ENCODE measurements at places on chromosomes 6 and 20.
A peak's percentile ranks its signal among the peaks of the same experiment; 100 is the strongest.

DNA sequence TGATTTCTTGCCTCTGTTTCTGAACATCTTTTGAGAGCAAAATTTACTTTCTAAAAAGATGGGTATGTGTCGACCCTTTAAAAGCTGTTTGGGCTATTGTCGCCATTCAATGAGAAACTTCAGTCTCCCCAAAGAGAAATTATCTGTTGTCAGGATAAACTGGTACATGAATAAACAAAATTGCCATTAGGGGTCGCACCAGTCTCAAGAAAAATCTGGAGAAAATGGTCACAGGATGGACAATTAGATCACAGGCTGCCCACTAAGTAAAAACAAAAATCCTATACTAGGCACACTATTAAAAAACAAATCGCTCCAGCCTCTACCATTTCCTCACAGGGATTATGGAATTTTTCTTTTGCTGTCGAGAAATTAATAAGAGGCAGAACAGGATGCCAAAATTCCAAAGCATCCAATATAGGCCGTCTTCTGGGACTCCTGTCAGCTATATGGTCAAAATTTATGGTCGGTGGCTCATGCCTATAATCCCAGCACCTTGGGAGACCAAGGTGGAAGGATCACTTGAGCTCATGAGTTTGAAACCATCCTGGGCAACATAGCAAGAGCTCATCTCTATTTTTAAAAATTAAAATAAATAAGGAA, 5.5 kb upstream of the HLA-E start:
- no peak for DNase-seq

DNA sequence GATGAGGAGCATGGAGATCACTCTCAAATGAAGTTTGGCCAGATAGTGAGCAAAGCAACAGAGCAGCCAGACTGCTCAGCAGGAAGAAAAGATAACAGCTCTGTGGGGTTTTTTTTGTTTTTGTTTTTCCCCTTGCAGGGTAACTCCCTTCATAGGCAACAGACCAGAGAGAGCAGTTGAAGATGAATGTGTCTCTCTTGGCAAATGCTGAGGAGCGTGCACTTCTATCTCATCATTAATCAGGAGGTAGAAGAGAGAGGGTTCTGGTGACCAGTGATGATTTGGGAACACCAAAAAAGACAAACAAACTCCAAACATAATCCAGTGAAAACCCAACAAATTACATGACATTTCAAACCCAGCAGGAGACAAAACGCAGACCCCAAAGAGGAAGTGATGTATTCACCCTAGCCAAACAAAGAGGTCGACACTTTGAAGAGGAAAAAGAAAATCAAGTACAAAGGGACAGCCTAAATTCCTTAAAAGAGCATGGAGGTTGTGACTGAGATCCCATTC, 66.2 kb upstream of the RREB1 start:
- no peak for DNase-seq

- peak; percentile 86 for DNase-seq
These were observed 99.7 kb downstream of the EYA2 start for GRCh38 chr20:46994341-46994740.

- DNase-seq: no peak
These were observed 96.5 kb downstream of the SNAP25 start for GRCh38 chr20:10315138-10315537.

GRCh38 chr20:21228511-21228910, 74.6 kb upstream of the XRN2 start:
- DNase-seq: no peak

GRCh38 chr6:35596448-35597442, 84.0 kb upstream of the TULP1 start:
- no peak for DNase-seq

DNA sequence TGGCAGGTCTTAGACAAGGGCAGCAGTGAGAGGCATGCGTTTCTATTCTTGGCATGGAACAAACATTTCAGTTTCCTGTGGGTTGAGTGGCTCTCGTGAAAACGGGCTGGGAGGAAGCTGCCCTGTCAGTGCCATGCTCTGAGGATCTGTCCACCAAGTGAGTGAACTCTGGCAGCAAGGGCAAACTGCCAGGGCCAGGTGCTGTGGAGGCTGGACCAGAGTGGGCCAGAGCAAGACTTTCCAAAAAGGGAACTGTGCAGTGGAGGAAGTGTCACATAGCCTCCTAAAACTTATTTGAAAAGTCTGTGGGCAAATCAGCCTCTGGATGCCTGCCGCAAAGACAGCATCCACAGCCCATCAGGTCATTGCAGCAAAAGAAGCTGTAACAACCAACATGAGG, 44.2 kb upstream of the TAB2 start:
- DNase-seq: no peak

DNA sequence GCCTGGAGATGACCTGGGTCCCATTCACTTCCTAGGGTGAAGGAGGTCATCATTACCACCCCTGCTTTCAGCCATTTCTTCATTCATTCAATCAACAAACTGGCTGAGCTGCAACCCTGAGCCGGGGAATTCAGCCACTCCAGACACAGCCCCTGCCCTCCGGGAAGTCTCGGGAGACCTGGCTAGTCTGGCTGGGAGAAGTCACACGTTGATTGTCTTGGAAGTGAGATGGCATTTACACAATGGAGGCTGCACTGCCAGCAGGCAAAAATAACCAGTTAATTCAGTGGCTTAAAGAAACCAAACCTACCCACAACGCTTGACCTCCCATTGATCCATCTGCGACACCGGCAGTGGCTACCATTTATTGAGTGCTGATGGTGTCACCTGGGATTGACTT, 2.0 kb upstream of the PMEPA1 start:
- no peak for DNase-seq

DNA sequence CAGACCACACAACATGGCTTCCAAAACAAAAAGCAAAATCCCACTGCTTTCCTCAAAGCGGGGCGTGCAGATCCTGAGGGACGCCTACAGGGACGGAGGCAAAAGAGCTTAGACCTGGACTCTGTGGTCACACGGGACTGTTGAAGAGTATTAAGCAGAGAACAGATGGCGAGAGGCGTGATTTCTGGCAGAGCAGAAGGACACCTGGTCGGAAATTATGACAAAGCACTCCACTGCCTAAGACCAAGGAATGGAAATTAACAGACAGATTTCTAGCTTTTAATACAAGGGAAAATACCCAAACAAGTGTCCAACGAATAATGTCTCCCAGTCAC, 15.4 kb downstream of the CST7 start:
- DNase-seq: no peak

GRCh38 chr20:26208296-26209091, 511.8 kb upstream of the ZNF337 start:
- peak; percentile 66 for DNase-seq

DNA sequence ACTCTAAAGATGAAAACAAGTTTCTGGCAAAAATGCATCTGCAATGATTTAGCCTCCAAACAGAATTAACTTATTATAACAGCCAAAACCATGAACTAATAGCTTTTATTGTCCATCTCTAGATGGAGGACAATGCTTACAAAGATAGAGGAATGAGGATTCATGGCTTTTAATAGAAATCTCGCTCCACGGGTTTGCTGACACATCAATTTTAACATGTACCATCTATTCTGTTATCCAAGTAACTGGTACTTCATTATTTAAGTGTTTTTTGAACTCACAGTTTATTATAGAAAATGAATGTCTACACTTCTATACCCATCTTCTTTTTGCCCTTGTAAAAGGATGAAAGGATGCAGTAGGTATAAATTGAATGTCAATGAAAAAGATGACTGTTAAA, 10.8 kb downstream of the TMX4 start:
- DNase-seq: no peak

GRCh38 chr20:23160536-23161243, 74.6 kb upstream of the CD93 start:
- peak; percentile 18 for DNase-seq

- no peak for DNase-seq
These were observed 650 bp upstream of the CD2AP start for GRCh38 chr6:47476781-47477496.

GRCh38 chr6:76422511-76423213, 350.2 kb upstream of the IMPG1 start:
- no peak for DNase-seq

DNA sequence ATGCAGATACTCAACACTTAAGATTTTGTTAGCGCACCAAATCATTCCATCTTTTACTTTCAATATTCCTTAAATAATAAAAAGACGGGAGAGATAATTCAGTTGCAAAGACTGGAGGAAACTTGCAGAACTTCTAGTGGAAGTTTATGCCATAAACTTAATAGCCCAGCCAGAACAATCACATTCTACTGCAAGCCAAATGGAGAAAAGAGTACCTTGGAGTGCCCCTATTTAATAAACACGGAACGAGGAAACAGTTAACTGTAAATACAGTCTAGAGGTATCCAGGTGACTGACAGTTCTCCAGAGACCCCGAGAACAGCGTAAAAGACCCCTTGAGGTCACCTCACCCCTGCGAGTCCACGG, 635 bp downstream of the SLC35B3 start:
- no peak for DNase-seq

DNA sequence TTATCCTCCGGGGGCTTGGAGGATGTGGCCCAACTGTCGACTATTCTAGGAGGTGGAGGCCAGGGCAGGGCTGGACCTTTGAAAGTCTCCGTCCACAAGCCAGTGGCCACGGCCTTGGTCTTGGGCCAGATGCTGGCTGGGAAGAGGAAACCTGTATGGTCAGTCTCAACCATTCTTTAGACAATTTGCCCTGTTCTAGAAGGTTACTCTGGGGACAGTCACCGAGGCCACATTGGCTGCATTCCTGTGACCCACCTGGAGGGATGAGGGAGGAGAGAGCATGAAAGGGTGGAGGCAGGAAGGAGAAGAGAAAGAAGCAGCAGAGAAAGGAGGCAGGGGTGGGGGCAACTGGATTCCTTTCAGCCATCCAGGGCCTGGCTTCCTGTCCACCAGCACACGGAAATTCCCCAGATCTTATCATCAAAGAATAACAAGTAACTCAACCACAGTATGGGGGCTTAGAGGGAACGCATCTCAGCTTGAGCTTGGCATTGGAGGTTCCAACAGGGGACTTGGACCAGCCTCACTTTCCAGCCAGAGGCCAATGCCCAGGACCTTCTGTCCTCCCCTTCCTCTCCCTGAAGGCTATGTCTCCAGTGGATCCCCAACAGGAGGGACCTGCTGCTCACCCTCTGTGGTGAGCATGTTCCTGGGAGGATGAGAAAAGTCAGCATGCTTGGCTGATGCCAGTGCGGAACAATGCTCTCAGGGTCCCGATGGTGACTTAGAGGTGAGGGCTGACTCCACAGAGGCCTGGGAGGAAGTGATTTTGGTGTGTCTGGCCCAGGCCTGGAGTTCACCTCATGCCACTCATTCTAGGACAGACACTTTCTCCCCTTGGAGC, 30.4 kb downstream of the TGM2 start:
- peak; percentile 19 for DNase-seq

GRCh38 chr6:143598466-143599080, 79.2 kb upstream of the PHACTR2 start:
- peak; percentile 46 for DNase-seq

- DNase-seq: no peak
These were observed 37.5 kb downstream of the HNF4A start for GRCh38 chr20:44392776-44393607.

- DNase-seq: no peak
These were observed 118.1 kb downstream of the VEGFA start for GRCh38 chr6:43887906-43888683.

DNA sequence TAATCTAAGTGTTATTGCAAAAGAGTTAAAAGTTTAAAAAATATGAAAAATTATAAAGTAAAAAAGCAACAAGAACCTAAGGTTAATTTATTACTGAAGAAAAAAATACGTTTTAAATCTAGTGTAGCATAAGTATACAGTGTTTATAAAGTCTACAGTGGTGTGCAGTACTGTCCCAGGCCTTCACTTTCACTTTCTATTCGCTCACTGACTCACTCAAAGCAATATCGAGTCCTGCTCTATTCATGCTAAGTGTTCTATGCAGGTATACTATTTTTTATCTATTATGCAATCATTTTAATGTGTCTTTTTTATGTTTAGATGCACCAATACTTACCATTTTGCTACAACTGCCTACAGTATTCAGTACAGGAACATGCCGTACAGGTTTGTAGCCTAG, 113.0 kb downstream of the MANEA start:
- DNase-seq: no peak

DNA sequence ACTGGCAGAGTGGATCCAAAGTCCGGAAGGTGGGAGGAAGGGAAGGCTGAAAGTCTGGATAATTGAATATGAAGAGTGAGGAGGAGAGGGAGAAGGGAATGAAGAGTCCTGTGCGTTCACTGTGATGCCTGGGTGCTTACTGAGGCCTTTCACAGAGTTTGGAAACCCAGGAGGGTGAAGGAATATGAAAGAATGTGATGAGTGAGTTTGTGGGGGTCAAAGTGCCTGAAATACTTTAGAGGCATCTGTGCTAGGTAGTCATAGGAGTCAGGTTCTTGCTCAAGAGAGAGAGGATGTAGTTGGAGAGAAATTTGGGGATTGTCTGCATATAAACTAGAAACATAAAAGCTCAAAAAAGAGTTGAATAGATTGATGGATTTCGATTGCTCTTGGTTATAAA, 20.7 kb downstream of the NKX2-4 start:
- no peak for DNase-seq

DNA sequence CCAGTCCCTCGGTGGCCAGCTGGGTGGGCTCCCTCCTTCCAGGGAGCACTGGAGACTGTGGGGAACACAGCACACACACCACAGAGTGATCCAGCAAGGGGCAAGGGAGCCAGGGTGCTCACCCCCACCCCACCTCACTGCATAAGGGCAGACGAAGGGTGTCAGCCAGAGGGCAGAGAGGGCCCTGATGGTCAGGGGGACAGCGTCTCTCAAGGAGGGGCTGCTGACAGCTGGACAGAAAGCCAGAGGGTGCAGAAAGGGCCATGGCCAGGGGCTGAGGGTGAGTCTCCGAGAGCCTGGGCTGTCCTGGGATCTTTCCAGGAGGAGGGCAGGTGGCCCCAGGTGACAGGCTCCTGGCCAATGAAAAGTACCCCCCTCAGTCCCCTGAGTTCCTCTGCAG, 73.4 kb upstream of the PMEPA1 start:
- no peak for DNase-seq

DNA sequence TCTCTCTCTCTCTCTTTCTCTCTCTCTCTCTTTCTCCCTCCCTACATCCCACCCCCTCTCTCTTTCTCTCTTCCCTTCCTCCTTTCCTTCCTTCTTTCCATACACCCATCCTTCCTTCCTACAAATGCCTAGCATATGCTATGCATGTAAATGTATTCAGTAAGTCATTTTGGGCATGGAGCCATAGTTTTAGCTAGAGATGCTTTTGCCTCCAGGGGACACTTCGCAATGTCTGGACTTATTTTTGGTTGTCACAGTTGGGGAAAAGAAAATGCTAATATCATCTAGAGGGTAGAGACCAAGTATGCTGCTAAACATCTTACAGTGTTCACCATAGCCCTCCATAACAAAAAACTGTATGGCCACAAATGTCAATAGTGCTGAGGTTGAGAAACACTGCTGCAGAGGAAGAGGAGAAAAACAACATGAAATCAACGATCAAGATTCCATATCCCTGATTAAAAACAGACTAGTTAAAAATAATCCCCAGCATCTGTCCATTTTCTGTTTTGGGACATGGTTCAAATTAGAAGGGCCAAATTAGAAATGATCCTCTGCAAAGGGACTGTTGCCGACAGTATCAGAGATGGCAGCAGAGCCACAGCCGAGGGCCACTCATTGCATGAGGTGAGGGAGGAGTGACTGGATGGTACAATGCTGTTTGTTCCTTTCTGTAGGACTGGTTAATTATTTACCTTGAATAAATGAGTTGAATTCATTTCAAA, 152.7 kb downstream of the SH3BGRL2 start:
- DNase-seq: no peak
